Activated CD8-positive, alpha-beta memory T cell treated with anti-CD3 and anti-CD28 coated beads for 4 hours (primary cell): ENCODE measurements at places on chromosomes 1 and 21.
A peak's percentile ranks its signal among the peaks of the same experiment; 100 is the strongest.

DNA sequence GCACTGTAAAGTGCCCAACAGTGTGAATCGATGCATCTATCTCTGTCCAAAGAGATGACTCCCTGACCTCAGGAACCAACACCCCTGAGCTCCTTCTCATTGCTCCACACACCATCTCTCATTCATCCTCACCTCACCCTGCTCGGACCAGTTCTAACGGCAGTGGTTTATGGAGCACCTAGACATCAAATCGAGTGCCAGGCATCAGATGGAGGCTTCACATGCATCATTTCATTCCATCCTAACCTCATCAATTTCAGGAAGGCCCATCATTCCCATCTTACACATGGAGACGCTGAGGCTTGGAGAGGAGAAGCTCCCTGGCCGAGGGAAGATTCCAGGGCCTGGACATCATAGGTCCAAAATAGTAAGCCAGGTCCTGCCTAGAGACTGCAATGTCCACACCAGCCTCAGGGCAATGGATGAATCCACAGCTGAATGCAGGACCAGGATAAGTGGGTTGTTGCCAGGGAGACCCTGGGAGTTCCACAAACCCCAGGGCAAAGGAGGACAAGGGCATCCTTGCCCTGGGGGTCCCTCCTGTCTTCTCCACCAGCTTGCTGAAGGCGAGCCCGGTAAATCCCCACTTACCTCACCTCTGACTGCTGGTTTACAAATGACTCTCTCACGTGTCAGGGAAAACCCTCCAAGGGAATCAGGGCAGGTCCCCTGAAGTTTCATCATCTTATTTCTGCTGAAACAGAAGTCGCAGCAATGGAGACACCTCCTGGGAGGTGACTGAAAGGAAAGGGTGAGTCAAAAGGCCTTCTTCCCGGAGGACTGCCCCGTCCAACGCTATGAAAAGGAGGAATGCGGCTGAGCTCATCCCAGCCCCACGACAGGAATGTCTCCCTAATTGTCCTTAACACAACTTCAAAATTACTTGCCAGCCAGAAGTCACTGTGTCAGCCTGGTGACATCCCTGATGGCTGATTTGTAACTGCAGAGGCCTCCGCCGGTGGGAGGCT is 9.0 kb upstream of the IFFO2 start:
- DNase-seq: no peak

GRCh38 chr1:100627054-100627716 is 89.2 kb downstream of the GPR88 start:
- DNase-seq: no peak

DNA sequence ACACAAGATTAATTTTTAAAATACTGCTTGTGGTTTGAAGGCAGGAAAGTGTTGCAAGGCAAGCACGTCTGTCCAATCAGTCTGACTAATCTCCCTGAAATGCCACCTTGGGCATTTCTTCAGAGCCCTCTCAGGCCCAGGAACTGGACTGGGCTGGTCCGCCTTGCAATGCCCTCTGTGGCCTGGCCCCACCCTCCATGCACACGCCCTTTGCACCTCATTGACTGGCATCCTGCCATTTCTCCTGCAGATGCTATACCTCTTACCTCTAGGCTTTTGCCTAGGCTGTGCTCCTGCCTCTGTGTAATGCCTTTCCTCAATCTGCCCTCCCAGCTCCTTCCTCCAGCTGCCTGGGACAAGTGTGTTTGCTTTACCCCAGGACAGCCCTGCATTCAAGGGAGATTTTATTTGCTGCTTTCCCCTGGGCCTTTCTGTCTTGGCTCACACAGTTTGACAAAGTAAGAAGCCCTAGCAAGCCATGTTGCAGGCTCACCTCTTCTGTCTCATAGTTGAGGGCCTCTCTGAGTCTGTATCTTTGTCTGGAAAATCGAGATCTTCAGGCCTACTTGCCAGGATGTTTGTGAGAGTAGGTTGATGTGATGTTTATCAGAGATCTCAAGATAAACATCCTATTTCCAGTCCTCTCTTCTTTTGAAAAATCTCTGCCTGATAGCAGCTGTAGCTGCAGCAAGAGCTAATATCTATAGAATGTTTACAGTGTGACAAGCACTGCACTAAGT is 149.2 kb upstream of the JUN start:
- DNase-seq: no peak

GRCh38 chr1:62301726-62302390 is 17.4 kb downstream of the KANK4 start:
- no peak for DNase-seq

DNA sequence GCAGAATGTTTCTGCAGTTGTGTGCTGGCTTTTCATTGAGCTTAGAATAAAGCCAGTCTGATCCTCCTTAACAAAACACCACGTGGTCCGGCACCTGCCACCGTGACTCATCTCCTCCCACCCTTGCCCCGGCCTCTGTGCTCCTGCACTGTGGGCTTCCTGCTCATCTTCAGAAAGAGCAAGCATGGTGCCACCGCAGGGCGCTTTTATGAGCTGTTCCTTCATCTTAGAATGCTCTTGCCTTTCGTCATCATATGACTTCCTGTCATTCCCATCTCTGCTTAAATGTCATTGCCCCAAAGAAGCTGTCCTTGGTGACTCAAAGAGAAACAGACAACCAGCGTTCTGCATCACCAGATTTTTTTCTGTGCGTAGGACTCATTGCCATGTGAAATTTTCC is 117.8 kb downstream of the HHAT start:
- peak; percentile 79 for DNase-seq

DNA sequence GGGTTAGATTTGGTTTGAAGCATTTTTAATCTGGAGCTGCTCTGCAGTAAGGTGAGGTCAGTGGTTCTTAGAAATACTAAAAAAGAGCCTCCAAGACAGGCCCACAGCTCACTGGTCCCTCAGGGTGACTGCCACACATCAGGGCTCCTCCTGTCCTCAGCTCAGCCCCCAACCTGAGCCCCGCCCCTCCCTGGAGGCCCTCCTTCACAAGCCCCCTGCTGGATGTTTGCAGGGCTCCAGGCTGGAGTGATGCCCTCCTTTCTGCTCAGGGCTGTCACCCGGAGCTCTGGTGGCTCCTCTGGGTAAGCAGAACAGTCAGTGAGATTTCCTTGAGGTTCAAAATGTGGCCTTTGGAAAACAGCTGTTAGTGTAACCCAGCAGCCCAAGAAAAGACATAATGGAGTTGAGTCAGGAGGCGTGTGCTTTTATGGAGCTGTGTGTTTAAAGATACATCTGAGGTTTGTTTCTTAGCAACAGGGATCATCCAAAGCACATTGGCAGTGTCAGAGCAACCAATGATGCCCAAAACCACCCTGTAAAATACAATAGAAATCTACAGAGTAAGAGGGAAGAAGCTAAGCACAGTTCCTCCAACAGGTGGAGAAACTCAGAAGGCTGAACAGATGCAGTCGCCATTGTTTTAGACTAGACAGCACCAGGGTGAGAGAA is 21.4 kb downstream of the STUM start:
- DNase-seq: no peak

- DNase-seq: no peak
Measured at GRCh38 chr1:201781437-201781836, 47.5 kb upstream of the IPO9 start.

GRCh38 chr1:211517006-211517405 is 25.0 kb upstream of the RD3 start:
- no peak for DNase-seq

DNA sequence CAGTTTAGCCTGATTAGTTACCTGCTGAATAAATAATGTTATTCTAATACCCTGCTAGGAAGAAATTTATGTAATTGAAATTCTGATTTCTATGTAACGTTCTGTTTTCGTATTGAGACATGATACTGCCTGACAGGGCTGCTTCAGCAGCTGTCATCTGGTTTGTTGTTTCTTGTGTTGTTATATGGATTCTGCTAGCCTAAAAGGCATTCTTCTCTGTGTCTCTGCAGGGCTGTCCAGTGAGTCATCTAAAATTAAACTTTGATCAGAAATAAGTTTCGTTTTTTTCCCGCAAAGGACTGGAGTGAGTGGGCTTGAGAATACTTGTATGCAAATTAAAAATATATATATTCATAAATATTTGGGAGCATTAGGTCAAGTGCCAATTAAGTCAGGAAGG is 93.0 kb downstream of the DYRK1A start:
- DNase-seq: no peak

GRCh38 chr21:43922949-43923348 is 57.9 kb downstream of the AGPAT3 start:
- DNase-seq: no peak

- DNase-seq: no peak
Measured at GRCh38 chr1:51504806-51505525, 14.1 kb downstream of the EPS15 start.

DNA sequence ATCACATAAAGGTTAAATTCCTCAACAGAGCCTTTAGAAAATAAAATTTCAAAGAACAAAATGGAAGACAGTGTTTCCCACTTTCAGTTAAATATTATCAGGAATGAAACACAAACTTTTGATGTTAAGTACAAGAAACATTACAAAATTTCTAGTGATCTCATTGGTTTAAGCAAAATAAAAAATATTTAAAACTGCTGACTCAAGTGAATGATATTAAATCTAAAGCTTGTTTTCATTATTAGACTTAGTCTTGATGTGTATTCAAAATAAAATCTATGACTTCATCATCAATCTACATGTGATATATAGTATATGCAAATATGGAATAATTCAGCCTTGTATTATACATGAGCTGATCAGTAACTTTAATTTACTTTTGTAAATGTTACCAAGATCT is 584.9 kb downstream of the PTBP2 start:
- no peak for DNase-seq

GRCh38 chr1:56849750-56850149 is 4.8 kb upstream of the C8A start:
- no peak for DNase-seq

DNA sequence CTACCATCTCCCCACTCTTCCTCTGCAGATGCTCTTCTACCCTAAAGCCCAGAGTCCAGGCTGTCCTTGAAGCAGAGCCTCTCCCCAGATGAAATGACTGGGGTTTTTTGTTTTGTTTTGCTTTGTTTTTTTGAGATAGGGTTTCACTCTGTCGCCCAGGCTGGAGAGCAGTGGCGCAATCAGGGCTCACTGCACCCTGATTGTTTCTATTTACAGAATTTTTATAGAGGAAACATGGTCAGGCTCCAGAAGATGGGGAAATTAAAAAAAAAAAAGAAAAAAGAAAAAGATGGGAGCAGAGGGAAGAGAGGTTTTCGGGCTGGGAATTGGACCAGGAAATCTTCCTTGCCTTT is 43.7 kb upstream of the ZNF281 start:
- DNase-seq: no peak

DNA sequence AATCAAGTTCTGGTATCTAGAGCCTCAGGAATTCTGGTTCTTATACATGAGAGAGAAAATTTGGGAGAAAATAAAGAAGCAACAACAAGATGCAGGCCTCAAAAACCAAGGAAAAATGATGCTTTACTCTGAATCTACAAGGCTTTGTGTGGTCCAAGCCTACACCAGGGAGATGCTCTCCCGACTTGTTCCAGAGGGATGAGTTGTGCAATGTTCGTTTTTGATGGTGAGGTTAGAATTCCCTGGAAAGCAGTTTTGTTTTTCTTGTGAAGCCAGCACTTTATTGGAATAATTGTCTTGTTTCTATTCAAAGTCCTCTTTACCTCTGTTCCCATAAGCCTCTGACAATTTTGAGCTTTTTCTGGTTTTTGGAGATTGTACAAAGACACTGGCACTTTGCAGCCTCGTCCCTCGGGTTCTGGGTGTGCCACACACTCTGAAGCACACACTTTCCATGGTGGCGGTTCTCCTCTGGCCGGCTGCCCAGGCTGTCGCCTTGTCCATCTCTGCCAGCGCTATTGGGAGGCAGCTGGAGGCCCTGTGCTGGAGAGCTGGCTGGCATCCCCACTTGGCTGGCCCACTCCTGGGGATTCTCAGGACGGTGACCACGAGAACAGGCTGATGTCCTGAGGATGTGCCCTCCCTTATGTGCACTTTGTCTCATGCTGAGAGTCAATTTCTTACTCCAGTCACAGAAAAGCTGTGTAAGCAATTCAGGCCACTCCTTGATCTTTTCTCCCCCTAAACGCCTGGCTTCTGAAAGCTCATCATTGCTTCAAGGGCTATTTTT is 70.2 kb downstream of the EDEM3 start:
- DNase-seq: no peak

GRCh38 chr1:183027791-183028190 is 4.6 kb downstream of the LAMC1 start:
- no peak for DNase-seq

GRCh38 chr1:234861761-234862160 is 251.8 kb upstream of the IRF2BP2 start:
- no peak for DNase-seq

GRCh38 chr1:153520818-153521476 is 14.8 kb downstream of the S100A6 start:
- DNase-seq: no peak

DNA sequence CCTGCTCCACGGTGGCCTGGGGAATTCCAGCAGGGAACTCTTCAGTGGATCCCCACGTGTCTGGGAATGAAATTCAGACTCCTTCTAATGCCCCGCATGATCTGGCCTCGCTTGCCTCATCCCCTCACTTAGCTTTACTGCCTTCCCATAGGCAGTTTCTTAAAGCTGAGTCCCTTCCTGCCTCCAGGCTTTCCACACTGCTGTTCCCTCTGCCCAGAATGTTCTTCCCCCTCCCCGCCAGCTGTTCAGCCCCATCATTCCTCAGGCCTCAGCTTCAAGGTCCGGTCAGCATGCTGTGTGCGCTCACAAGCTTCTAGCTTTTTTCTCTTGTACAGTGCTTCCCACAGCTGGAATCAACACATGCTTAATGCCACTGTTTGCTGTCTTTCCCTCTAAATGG is 54.9 kb upstream of the WASF2 start:
- DNase-seq: no peak

DNA sequence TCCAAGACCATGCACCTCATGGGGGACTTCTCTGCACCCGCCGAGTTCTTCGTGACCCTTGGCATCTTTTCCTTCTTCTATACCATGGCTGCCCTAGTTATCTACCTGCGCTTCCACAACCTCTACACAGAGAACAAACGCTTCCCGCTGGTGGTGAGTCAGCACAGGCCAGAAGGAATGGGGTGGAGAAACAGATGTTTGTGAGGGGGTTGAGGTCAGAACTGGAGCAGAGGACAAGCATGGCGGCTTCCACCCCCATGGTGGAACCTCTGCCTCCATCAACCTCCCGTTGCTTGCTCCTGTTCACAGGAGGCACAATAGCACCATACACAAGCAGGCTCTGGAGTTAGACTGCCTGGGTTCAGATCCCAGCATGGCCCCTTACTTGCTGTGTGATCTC is 6.9 kb upstream of the ATXN7L2 start:
- no peak for DNase-seq

DNA sequence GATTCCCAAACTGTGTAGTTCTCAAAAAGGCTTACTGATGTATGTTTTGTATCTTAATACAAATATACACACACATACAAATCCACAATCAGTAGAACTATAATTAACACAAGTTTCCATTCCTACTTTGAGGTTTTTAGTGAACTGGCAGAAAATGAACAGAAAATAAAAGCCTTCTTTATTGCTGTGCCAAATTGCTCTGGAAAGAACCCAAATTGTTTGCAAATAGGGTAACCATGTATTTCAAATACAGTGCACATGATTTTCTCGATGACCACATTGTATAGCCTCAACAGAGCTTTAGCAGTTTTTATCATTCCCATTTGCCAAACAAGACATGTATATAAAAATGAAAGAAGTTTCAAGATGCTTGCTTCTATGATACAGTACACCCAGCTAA is 173.3 kb downstream of the COL24A1 start:
- no peak for DNase-seq

GRCh38 chr1:8903410-8903809 is 24.9 kb upstream of the ENO1 start:
- no peak for DNase-seq
